ENCODE measurements at places on chromosomes 12 and 14.

GRCh38 chr12:3523058-3523457 is 32.1 kb downstream of the PRMT8 start:
- no peak for DNase-seq

DNA sequence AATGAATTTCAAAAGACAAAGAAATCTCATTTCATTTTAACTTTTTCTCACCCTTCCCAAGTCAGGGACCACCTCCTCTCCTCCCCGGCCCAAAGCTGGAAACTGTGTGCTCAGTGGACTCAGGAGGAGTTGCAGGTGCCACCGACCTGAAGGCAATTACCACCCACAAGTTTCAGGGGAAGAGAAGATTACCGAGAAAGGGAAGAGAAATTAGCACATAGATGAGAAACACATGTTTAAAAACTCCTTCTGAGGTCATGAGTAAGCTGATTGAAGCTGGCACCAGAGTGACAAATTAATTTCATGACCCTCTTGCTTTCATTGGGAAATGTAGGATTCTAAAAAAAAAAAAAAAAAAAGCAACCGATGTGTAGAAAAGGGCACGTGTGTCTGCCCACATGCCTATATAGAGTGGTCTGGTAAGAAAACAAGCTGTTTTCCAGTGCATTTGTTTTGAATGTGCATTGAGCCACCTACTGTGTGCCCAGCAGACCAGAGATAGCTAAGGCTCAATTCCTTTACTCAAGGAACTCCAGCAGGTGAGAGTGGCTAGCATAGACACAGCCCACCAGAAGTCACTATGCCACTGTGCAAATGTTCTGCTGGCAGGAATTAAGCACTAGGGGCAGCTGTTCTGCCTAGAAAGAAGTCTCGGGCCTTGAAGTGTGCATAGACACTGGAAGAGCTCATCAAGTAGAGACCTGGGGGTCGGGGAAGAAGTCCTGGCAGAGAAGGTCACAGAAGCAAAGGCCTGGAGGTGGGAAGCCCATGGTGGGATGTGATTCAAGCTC is 30.5 kb downstream of the DPF3 start:
- DNase-seq: no peak

DNA sequence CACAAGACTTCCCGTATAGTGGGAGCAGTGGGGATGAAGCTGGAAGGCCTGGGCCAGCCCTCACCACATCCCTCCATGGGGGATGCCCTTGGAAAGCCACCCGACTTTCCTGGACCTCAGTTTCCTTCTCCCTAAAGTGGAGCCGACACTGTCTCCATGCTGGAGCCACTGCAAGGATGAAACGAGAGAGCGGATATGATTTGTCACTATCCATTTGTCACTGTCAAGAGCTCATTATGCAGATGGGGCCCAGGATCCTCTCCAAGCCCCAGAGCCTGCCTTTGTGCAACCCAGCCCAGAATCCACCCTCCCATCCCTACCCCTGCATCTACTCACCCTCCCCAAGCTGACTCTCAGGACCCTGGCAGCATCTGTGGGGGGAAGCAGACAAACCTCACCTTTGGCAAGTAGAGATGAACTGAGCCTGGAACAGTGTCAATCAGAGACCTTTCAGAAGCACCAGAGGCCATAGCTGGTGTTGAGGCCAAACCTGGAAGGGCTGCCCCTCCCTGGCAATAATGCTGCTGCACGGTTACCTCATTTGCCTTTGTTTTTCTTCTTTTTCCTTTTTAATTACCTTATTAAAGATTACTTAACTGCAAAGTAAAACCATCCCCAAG is 287.7 kb upstream of the RTL1 start:
- DNase-seq: no peak

DNA sequence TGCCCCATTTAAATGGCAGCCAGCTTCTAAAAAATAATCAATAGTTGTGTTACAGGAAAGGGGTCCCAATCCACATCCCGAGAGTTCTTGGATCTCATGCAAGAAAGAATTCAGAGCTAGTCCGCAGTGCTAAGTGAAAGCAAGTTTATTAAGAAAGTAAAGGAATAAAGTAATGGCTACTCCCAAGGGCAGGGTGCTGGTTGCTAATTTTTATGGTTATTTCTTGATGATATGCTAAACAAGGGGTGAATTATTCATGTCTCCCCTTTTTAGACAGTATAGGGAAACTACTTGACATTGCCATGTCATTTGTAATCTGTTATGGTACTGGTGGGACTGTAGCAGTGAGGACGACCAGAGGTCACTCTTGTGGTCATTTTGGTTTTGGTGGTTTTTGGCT is 591.3 kb downstream of the LRFN5 start:
- DNase-seq: no peak

GRCh38 chr12:104930388-104931326 is 27.4 kb downstream of the SLC41A2 start:
- no peak for DNase-seq

DNA sequence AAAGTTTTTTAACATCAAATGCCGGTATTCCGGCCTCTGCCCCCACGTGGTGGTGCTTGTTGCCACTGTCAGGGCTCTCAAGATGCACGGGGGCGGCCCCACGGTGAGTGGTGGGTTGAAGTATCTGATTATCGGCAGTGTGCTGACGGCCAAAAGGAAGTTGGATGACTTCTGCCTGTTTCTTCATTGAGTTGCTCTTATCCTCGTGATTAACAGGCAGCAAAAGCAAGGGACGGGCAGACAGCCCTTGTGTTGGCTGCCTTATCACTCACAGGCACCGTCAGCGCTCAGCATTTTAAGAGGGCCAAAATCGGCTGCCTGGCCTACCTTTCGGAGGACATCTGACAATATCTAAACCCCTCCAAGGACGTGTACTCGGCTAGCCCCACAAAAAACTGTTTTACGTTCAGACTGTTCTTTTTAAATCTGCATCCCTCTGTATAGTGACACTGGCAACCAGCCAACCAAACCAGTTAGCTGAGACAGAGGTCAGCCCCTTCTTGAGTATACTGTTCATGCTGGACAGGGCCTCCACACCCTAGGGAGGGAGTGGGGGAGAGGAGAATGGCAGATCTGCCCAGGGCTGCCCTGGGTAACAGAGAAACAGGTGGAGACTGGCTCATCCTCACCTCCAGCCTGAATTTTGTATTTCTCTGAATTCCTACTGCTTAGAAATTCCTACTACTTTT is 22.9 kb upstream of the AKAP5 start:
- peak; percentile 25 for DNase-seq

- DNase-seq: no peak
These were observed 956.0 kb upstream of the NOVA1 start for GRCh38 chr14:27553790-27554189.
